Kidney (tissue), 22 donors: ENCODE measurements at places on chromosomes 2 and 18. TPM values are rescaled to one million over a fixed set of nuclear protein-coding genes. Genes with fewer than 3 reads are reported as not detected.
A peak's percentile ranks its signal among the peaks of the same experiment; 100 is the strongest.

Gene CPLX4
- not detected for total RNA-seq

Gene SPATA3
- total RNA-seq, result not detected

- H3K36me3 ChIP-seq, result no peaks in the 10 kb centered on the region
- no peak for DNase-seq
- no peaks in the 10 kb centered on the region for H3K27me3 ChIP-seq
- no peak overlapping the region for H3K27ac ChIP-seq
- H3K4me3 ChIP-seq, result no peak overlapping the region
Observed at GRCh38 chr2:214244847-214245246, 166.0 kb upstream of the VWC2L start.

- no peaks in the 10 kb centered on the region for H3K4me1 ChIP-seq
- H3K27me3 ChIP-seq, result no peaks in the 10 kb centered on the region
- no peak overlapping the region for H3K27ac ChIP-seq
- H3K36me3 ChIP-seq, result no peaks in the 10 kb centered on the region
- H3K4me3 ChIP-seq, result no peak overlapping the region
- peak; percentile 74 for DNase-seq
Observed at GRCh38 chr2:127695491-127696472, 5.5 kb upstream of the SFT2D3 start.

DNA sequence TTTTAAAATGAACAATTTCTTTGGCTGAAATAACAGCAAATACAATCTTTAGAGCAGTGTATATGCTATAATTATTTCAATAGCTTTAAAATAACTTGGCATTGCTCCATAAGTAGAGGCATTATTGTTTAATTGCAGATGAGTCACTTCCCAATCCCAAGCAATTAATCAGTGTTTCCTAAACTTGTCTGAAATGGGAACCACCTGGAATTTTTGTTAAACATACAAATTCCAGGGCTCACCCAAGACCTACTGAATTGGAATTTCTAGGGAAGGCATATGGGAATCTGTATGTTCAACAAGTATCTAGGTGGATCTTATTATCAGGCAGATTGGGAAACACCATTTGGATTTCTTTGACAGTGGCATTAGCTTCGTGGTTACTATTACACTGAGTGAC is 27.1 kb upstream of the FMNL2 start:
- H3K4me1 ChIP-seq, result no peaks in the 10 kb centered on the region
- DNase-seq, result no peak
- H3K27me3 ChIP-seq, result no peaks in the 10 kb centered on the region
- H3K36me3 ChIP-seq, result no peaks in the 10 kb centered on the region
- H3K27ac ChIP-seq, result no peak overlapping the region

- no peaks in the 10 kb centered on the region for H3K27me3 ChIP-seq
- no peak overlapping the region for H3K4me3 ChIP-seq
- DNase-seq, result no peak
- no peaks in the 10 kb centered on the region for H3K4me1 ChIP-seq
Observed at GRCh38 chr2:34188464-34189303, 589.6 kb upstream of the FAM98A start.

GRCh38 chr2:160010361-160011145 is 51.9 kb downstream of the PLA2R1 start:
- H3K4me3 ChIP-seq, result no peak overlapping the region
- DNase-seq, result no peak
- H3K27me3 ChIP-seq, result no peaks in the 10 kb centered on the region
- no peaks in the 10 kb centered on the region for H3K4me1 ChIP-seq
- no peak overlapping the region for H3K27ac ChIP-seq

GRCh38 chr18:4384932-4385331 is 70.2 kb downstream of the DLGAP1 start:
- H3K27ac ChIP-seq, result no peak overlapping the region
- no peaks in the 10 kb centered on the region for H3K4me1 ChIP-seq

GRCh38 chr2:225399504-225399903 is at the start of gene NYAP2:
TSS of gene NYAP2 (plus strand) at chr2:225399710. CDS start at chr2:225408881, 9,171 bp downstream.
- DNase-seq, result no peak
- H3K27me3 ChIP-seq, result no peaks in the 10 kb centered on the region
- no peak within 1 kb of the TSS for H3K4me3 ChIP-seq
- no peaks in the 10 kb centered on the region for H3K4me1 ChIP-seq

DNA sequence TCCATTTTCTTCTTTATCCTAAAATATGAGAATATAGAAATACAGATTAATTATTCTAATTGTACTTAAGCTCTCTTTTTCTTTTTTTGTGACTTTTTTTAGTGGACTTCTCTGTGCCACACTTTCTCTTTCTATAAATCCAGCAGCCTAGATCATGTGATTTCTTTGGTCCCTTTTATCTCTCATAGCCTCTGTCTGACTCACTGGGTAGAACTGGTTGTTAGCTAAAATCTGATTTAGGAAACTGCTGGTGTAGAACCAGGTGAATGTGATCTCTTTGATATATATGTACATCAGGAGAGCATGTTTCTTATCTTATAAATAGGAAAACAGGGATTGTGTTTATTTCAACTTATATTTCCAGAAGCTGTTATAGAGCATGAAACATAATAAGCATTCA is 54.9 kb downstream of the VRK2 start:
- H3K4me3 ChIP-seq, result no peak overlapping the region
- no peaks in the 10 kb centered on the region for H3K36me3 ChIP-seq
- DNase-seq, result no peak
- no peaks in the 10 kb centered on the region for H3K4me1 ChIP-seq
- no peaks in the 10 kb centered on the region for H3K27me3 ChIP-seq
- no peak overlapping the region for H3K27ac ChIP-seq
